NCI-H1694 (cell line): ENCODE measurements at places on chromosomes 3 and 15.

- DNase-seq = no peak
These were observed 67.1 kb downstream of the SUCLG2 start for GRCh38 chr3:67587301-67587700.

- no peak for DNase-seq
These were observed 146.2 kb downstream of the LMLN start for GRCh38 chr3:198106265-198106664.

DNA sequence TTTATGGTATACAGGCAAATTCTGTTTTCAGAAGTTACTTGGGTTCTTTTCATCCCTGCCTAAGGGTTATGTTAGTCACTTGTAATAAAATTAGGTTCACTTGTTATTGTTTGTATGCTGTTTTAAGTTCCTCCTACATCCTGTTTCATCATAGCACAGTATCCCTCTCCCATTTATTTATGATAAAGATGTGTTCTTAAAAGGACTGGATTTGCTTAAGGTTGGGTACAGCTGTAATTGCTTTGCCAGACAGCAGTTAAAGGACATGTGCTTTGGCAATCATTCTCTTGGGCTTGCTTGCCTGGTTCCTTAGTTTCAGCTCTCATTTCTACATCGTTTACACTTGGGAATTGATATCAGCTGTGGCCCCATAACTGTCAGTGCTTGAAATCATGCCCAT, 11.7 kb downstream of the ATP2C1 start:
- no peak for DNase-seq

GRCh38 chr3:156576651-156577348, 21.9 kb upstream of the SSR3 start:
- DNase-seq = no peak

DNA sequence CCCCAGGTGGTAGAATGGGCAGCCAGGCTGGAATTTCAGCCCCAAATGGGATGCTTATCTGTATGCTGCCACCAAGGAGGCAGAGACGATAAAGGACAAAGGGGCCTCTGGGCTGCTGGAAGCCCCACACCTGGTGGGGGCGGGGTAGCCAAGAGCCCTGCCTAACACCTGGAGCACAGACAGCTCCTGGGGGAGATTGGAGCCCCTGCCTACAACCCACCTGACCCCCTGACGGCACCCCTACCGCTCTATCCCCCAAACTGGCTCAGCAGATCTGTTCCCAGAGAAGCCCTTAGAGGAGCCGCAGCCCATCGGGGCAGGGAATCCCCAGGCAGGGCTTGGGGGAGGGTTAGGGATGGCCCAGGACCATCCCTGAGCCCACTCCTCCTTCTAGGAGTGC, 15.8 kb upstream of the SEMA3F start:
- no peak for DNase-seq

DNA sequence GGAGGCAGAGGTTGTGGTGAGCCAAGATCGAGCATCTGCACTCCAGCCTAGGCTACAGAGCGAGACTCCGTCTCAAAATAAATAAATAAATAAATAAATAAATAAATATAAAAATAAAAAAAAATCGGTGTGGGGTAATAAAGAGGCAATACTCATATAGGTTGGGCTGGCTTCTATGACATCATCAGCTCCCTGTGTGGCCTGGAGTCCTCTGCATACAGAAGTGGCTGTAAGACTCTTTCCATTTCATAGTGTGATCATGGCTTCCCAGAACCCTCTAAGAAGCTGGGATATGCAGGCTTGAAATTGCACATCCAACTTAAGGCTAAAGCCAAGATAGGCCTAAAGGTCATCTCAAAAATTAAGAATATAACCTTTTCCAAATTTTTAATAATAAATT, 101.6 kb downstream of the ZIC4 start:
- no peak for DNase-seq

DNA sequence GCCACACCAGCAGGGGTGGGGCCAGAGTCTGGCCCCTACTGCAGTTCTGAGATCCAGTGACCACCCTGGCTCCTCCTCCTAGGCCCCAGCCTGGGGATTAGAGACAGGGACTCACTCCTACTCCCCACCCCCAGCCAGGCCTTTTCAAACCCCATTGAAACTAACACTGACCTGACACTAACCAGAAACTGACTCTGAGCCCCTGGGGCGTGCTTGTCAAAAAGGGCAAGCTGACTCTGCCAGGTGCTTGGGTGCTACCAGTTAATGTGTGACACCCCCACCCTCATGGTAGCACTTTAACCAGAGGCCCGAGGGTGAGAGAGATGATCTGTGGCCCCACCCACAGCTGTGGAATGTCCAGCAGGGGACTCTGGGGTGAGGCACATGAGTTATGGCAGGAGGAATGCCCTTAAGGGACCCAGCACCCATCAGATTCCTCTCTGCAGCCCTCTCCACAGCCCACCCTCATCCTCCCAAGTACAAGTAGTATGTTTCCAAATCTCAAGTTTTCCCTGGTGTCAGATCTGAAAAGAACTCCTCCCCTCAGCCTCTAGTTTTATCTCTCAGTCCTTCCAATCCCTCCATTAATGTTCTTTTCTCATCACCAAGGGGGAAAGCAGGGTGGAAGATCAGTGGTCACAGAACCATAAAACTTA, 1.4 kb downstream of the PTH1R start:
- DNase-seq = no peak

GRCh38 chr3:53579636-53580035, 85.2 kb downstream of the CACNA1D start:
- DNase-seq = no peak

GRCh38 chr3:49124991-49125670, 4.5 kb upstream of the USP19 start:
- no peak for DNase-seq

DNA sequence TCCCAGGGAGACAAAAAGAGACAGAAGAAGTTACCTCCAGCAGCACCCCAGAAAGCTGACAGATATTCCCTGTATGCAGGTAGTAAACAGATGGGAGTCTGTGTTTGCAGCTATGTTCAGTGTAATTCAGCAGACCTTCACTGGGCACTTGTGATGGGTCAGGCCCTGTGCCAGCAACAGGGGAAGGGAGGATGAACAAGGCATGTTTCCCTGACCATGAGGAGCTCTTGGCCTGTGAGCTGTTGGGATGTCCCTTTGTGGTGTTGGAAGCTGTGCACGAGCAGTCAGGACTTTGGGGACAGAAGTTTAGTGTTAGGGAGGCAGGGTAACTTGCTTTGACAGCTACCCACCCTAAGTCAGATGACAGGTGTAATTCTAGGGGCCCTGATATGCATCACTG, 106.0 kb upstream of the TRIM42 start:
- no peak for DNase-seq

DNA sequence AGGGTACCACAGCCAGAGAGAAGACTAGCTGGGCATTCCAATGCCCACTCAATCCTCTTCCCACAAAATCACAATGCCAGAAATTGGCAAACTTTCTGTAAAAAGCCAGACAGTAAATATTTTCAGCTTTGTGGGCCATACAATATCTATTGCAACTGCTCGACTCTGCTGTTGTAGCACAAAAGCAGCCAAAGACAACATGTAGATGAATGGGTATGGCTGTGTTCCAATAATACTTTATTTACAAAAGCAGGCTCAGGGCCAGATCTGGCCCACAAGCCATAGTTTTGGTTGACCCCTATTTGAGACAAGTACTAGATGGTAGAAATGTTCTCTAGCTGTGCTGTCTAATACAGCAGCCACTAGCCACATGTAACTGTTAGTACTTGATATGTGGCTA, 330.9 kb downstream of the ERC2 start:
- no peak for DNase-seq

DNA sequence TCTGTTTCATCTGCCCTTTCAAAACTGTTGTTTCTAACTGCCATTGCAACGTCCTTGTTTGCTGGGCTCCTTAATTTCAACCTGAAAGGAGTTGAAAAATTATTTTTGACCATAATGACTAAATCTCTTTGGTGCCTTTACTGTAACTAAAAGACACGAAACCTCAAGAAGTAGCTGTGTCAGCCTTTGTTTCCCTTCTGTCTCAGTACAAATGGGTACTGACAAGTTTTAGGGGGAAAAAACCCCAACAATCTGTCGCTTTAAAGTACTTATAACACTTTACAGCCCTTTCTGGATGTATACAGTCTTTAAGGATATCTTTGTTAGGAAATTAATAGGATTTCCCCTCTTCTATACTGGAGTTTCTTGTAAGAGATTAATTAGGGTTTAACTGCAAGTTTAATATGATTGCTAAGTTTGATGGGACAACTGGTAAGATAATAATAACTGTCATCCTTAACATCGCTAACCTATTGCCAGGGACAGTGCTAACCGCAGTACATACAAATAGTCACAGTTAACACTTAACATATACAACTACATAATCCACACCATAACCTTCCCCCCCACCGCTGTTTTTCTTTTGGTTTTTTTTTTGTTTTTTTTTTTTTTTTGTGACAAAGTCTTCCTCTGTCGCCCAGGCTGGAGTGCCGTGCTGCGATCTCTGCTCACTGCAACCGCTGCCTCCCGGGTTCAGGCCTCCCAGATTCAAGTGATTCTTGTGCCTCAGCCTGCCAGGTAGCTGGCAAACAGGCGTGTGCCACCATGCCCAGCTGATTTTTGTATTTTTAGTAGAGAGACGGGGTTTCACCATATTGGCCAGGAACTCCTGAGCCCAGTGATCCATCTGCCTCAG, 1.7 kb downstream of the GXYLT2 start:
- no peak for DNase-seq

DNA sequence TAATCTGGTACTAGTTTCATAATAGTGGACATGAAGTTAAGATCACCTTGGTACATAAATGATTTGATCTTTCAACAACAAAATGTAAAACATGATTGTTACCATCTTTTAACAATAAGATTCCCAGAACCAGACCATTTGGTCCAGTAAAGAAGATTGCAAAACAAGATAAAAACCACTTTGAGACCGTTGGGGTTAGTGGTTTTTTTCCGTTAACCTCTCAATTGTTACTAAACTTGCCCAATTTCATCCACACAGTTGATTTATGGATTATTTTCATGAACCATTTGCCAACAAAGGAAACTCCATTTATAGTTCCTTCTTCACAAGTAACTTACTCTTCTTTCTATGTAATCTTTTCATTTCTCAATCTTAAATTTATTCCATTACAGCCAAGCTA, 53.8 kb downstream of the ATP8B4 start:
- no peak for DNase-seq

- DNase-seq = no peak
These were observed 167.1 kb upstream of the WNT5A start for GRCh38 chr3:55654123-55654760.

- no peak for DNase-seq
These were observed 17.8 kb downstream of the APBA2 start for GRCh38 chr15:28903555-28903954.

GRCh38 chr3:46027736-46028397, 584 bp upstream of the XCR1 start:
- no peak for DNase-seq
